ENCODE measurements at places on chromosomes 3 and 15.
A peak's percentile ranks its signal among the peaks of the same experiment; 100 is the strongest.

DNA sequence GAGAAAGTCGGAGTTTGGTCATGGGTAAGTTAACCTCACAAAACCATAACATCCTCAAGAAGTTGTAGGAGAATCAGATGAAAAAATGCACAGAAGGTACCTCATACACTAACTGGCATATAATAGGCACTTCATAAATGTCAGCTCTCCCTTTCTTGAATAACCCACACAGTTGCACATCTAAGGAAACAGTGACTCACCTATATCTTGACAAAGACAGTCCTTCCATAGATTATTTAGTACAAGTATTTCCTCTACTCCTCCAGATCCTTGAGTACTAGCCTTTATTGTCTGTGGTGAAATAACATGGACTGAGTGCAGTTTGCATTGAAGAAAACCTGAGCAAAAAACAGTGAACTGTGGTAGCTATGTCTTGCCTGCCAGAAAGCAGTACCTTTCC lies 46.6 kb downstream of the MAGI1 start:
- no peak overlapping the region for H3K27ac ChIP-seq
- DNase-seq: no peak
- H3K36me3 ChIP-seq: no peaks in the 10 kb centered on the region
- H3K4me1 ChIP-seq: no peaks in the 10 kb centered on the region
- no peaks in the 10 kb centered on the region for H3K27me3 ChIP-seq

- no peak for DNase-seq
- H3K27ac ChIP-seq: no peak overlapping the region
- H3K27me3 ChIP-seq: no peaks in the 10 kb centered on the region
- H3K4me1 ChIP-seq: no peaks in the 10 kb centered on the region
- H3K4me3 ChIP-seq: no peak overlapping the region
- H3K36me3 ChIP-seq: no peaks in the 10 kb centered on the region
Observed at GRCh38 chr3:47469616-47470015, 6.1 kb downstream of the SCAP start.

GRCh38 chr3:135690664-135691063 lies 274.9 kb upstream of the PPP2R3A start:
- DNase-seq: no peak
- no peaks in the 10 kb centered on the region for H3K27me3 ChIP-seq

- H3K27me3 ChIP-seq: no peaks in the 10 kb centered on the region
- H3K27ac ChIP-seq: no peak overlapping the region
- no peaks in the 10 kb centered on the region for H3K36me3 ChIP-seq
- no peak overlapping the region for H3K4me3 ChIP-seq
- peak; percentile 30 for DNase-seq
Observed at GRCh38 chr3:86563400-86563970, 427.5 kb downstream of the VGLL3 start.

GRCh38 chr3:192928016-192928415 lies 10.4 kb upstream of the MB21D2 start:
- DNase-seq: no peak
- H3K4me1 ChIP-seq: no peaks in the 10 kb centered on the region
- H3K4me3 ChIP-seq: no peak overlapping the region
- no peaks in the 10 kb centered on the region for H3K27me3 ChIP-seq
- no peak overlapping the region for H3K27ac ChIP-seq
- H3K36me3 ChIP-seq: no peaks in the 10 kb centered on the region

GRCh38 chr3:42229266-42229941 lies 36.6 kb downstream of the CCK start:
- H3K4me1 ChIP-seq: peaks cover 2% of the 10 kb centered on the region
- no peak for DNase-seq
- no peaks in the 10 kb centered on the region for H3K36me3 ChIP-seq
- H3K27ac ChIP-seq: no peak overlapping the region
- no peak overlapping the region for H3K4me3 ChIP-seq

- no peak for DNase-seq
- no peak overlapping the region for H3K4me3 ChIP-seq
- H3K36me3 ChIP-seq: peaks cover 15% of the 10 kb centered on the region
- peaks cover 3% of the 10 kb centered on the region for H3K4me1 ChIP-seq
Observed at GRCh38 chr15:39948817-39949216, 14.9 kb downstream of the EIF2AK4 start.

DNA sequence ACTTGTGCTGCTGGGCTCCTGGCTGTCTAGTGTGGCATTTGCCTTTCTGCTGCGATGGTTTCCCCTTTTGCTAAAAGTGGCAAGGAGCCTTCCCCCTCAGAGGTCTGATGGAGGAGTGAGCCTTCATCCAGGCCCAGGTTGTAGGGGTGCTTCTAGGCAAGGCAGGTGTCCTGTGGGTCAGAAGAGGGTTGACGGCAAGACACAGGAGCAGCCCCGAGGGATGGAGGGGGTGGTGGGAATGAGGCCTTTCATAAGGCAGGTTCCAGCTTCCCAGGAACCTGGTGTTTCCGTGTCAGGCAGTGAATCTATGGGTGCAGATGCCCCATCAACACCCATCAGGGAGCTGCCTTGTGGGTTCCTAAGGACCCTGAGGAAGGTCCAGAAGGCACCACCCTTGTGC lies 63.0 kb upstream of the TAMM41 start:
- no peak overlapping the region for H3K27ac ChIP-seq
- no peak for DNase-seq
- H3K4me3 ChIP-seq: no peak overlapping the region

DNA sequence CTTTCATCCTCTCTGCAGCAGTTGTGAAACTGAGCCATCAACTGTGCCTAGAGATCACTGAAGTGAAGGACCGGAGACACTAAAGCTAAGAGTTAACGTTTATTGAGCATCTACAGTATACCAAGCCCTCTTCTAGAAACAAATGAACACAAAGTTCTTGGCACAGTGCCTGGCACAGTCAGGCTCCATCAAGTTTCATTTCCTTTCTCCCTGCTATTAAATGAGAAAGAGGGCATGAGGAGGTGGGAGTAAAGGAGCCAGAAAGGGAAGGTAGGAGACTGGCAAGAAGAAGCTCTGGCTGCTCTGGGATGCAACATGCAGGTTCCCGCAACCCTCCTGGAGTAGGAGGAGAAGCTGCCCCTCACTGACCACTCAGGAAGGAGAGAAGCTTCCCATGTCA lies 30.6 kb downstream of the CYP19A1 start:
- H3K4me1 ChIP-seq: peaks cover 3% of the 10 kb centered on the region
- H3K27me3 ChIP-seq: peaks cover 1% of the 10 kb centered on the region
- no peak for DNase-seq
- no peaks in the 10 kb centered on the region for H3K36me3 ChIP-seq

- H3K36me3 ChIP-seq: no peaks in the 10 kb centered on the region
- no peaks in the 10 kb centered on the region for H3K4me1 ChIP-seq
- H3K27me3 ChIP-seq: no peaks in the 10 kb centered on the region
- no peak for DNase-seq
- no peak overlapping the region for H3K4me3 ChIP-seq
Observed at GRCh38 chr3:13323822-13324221, 96.3 kb downstream of the NUP210 start.

GRCh38 chr15:92043283-92043682 lies 189.8 kb downstream of the SLCO3A1 start:
- no peaks in the 10 kb centered on the region for H3K27me3 ChIP-seq
- no peaks in the 10 kb centered on the region for H3K4me1 ChIP-seq
- no peak overlapping the region for H3K27ac ChIP-seq

DNA sequence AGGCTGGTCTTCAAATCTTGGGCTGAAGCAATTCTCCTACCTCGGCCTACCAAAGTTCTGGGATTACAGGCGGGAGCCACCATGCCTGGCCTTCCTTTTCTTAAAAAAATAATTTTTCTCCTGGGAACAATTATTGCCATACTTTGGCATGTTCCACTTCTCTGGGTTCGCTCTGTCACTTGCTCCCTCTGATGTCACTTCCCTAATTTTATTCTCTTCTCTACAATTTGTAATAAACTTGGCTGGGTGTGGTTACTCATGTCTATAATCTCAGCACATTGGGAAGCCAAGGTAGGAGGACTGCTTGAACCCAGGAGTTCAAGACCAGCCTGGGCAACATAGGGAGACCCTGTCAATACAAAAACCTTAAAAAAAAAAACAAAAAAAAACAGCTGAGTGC lies 6.1 kb upstream of the IMPDH2 start:
- H3K27me3 ChIP-seq: no peaks in the 10 kb centered on the region
- peaks cover 9% of the 10 kb centered on the region for H3K36me3 ChIP-seq
- H3K4me1 ChIP-seq: no peaks in the 10 kb centered on the region
- H3K4me3 ChIP-seq: no peak overlapping the region
- no peak for DNase-seq

- no peak overlapping the region for H3K4me3 ChIP-seq
- H3K27me3 ChIP-seq: no peaks in the 10 kb centered on the region
- H3K4me1 ChIP-seq: peaks cover 9% of the 10 kb centered on the region
- DNase-seq: no peak
Observed at GRCh38 chr3:197957790-197958133, 2.3 kb upstream of the LMLN start.

- peak; percentile 50 for DNase-seq
- H3K4me1 ChIP-seq: no peaks in the 10 kb centered on the region
Observed at GRCh38 chr3:177427540-177427939, 230.3 kb upstream of the TBL1XR1 start.

DNA sequence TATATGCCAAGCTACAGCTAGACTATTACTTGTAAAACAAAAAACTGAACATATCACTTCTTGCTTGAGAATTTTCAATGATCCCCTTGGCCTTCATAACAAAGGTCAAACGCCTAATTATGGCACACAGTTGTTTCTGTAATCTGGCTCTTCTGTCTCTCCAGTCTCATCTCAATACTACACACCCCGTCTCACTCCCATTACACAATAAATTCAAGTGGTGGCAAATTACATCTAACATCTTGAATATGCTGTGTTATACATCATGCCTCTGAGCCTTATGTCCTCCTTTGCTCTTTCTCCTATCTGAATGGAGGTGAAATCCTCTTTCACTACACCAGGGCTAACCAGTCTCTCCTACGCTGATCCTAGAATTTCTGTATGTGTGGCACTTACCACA lies 140.4 kb downstream of the TBL1XR1 start:
- no peak overlapping the region for H3K27ac ChIP-seq
- H3K4me3 ChIP-seq: no peak overlapping the region
- no peaks in the 10 kb centered on the region for H3K4me1 ChIP-seq
- H3K36me3 ChIP-seq: no peaks in the 10 kb centered on the region

Measured in fibroblast of lung (primary cell).